ENCODE measurements at places on chromosomes 13 and 19. TPM values are rescaled to one million over a fixed set of nuclear protein-coding genes. Genes with fewer than 3 reads are reported as not detected.

The LRRC63 gene
- total RNA-seq = not detected

The PSPN gene
- total RNA-seq = 3.4 TPM

DNA sequence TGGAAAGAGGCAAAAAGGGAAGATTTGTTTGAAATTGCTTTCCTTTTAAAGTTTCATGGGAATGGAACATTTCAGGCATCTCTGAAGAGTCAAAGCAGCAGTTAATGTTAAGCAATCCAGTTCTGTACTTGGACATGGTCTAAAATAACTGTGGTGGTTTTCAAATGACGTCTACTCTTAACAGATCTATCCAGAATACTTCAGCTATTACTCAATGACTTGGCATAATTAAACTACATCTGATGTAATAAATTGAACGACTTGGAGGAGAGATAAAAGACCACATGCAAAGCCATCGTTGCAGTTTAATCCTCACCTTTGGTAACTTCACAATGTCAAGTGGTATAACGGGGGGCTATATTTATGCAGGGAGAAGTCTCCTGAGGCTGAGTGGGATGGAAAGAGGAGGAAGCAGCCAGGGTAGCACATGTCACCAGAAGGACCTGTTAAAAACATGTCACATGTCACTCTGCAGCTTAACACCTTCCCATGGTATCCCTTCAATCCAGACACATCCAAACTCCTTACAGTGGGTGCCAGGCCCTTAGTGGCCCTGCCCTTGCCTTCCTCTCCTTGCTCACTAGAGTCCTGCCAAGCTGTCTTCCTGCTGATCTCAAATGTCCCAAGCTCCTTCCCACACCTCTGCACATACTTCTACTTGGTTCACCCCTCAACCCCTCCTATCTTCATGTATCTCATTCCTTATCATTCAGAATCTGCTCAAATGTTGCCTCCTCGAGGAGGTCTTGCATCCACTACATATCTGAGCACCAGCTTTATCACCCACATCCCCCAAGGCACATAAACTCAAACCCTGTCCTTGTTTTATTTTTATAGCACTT is 327.8 kb downstream of the SUCLA2 start:
- DNase-seq = no peak

The CNN1 gene
- 0.64 TPM for total RNA-seq

The TSSK6 gene
- total RNA-seq = 4.1 TPM

DNA sequence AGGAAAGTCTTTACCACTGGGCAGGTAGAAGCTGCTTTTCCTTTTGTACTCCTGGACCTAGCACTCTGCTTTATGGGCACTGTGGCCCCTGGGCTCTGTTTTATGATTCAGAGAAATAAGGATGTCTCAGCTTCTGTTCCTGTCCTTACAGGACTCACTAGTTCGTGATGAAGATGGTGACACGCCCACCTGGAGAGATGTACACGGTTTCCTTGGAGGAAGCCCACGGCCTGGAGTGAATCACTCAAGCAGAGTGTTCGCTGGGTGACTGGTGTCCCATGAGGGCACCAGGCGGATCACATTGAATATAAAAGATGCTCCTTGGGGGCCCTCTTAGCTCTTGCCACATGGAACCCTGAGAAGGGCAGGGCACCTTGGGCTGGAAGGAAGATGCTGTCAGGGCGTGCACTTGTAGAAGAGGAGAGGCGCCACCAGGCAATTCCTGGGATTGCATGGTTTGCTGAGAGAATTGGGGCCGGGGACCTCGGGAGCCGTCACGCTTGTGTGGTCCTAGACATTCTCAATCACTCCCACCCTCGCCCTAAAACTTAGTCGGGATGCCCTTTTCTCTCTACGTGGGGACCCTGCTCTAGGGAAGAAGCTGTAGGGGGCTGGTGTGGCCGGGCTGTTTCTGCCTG is 202.6 kb downstream of the TSHZ3 start:
- DNase-seq = no peak

DNA sequence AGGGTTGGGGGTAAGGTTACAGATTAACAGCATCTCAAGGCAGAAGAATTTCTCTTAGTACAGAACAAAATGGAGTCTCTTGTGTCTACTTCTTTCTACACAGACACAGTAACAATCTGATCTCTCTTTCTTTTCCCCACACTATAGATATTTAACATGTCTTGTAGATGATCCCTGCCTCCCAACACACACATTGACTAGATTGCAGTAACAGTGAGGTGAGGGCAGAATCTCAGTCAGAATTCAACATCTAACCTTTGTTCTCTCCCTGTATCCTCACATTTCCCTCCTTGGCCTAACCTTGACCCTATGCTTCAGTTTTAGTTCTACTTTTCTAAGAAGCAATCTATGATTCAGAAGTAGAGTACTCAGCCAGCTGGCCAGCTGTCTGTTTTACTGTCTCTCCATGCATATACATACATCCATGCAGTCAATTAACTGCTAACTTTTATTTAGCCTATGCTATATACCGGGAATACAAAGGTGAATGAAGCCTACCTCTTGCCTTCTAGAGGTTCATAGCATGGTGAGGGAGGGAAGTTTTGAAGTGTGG is 18.1 kb downstream of the DNAJC15 start:
- no peak for DNase-seq

DNA sequence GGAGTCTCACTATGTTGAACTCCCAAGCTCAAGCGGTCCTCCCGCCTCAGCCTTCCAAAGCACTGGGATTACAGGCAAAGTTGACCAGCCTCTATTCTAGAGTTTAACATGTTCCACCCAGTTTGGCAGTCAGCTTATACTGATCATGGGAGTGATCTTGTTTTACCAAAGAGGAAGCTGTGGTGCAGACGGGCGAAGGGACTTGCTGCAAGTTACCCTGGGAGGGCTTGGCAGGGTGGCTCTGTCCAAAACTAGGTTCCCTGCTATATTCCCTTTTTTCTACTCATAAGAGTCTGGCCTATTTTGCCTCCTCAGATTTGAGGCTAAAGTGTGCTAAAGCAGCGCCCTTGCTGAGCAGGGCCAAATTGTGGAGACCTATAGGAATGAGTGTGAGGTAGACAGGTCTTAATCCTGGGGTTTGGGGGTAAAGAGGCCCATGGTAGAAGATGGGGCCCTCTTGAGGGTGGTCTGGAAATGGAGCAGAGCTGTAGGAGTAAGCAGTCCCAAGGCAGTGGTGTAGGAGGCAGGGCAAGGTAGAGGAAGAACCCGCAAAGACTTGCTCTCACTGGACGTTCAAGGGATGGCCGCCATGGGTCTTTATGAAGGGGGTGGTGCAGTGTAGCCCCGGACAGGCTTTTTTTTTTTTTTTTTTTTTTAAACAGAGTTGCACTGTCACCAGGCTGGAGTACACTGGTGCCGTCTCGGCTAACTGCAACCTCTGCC is 3.3 kb downstream of the RPS19 start:
- DNase-seq = no peak

- DNase-seq = no peak
Measured at GRCh38 chr13:21328836-21329477, 130.1 kb downstream of the ZDHHC20 start.

The ANKRD24 gene
- total RNA-seq = 1.7 TPM

DNA sequence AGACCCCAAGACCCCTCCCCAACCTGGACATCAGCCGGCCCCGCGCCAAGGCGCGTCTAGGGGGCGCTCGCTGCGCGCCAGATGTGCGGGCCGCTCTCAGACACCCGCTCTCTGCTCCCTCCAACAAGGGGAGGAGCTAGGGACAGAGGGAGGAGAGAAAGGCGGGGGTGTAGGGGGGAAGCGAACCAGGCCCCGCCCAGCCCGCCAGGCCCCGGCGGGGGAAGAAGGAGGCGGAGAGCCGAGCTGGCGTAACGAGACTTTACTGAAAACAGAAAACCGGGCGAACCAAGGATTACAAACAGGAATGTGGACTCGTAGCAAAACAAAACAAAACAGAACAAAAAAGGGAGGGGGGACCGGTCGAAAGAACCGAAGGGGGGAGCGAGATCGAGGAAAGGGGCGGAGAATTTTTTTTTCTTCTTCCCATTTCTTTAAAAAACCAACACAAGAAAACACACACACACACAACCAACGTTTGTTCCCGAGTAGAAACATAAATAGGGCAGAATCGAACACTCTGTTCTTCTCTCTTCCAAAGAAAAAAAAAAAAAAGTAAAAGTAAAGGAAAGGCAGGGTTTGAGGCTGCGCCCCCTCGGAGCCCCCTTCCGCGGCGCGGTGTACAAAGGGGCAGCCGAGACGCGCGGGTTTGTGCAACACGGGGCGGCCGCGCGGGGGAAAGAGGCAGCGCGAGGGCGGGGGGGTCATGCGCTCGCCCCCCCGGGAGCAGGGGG is 1.7 kb downstream of the JUND start:
- peak; percentile 83 for DNase-seq

The SYDE1 gene
- 4.9 TPM for total RNA-seq

DNA sequence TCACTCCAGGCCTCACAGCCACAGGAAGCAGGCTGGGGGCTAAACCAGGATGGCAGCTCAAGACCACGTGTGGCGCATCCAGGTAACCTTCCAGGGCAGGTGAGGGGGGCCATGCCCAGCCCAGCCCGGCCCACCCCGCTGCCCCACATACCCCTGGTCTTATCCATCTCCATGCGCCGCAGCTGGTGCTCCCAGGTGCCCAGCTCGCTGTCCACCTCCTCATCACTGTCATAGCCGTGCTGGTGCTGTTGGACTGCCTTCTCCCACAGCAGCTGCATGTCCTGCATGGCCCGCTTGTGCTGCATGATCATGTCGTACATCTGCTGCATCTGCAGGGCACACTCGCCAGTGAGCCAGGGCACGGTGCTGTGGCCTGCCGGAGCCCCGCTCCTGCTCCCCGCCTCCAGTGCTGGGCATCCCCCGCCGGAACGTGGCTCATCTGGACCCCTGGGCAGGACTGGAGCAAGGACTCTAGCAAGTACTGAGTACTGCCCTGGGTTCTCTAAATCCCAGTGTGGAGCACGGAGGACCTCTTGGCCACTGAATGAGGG is 6.0 kb upstream of the TM6SF2 start:
- no peak for DNase-seq

DNA sequence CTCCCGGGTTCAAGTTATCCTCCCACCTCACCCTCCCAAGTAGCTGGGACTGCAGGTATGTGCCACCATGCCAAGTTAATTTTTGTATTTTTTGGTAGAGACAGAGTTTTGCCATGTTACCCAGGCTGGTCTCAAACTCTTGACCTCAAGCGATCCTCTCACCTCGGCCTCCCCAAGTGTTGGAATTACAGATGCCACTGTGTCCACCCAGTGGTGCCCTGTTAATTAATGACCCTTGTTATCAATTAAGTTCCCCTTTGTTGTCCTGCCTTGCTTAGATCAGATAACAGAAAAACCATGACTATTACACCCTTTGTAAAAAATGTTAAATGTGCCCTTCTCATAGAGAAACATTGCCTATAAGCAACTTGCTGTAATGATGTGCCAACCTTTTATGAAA is 34.4 kb upstream of the IGFL1 start:
- DNase-seq = no peak

The NLRP4 gene
- total RNA-seq = 0.52 TPM

The ZNF506 gene
- total RNA-seq = 0.42 TPM

The ZNF442 gene
- total RNA-seq = not detected

The CASP14 gene
- total RNA-seq = not detected

The PSG11 gene
- not detected for total RNA-seq

The RAP2A gene
- 27.6 TPM for total RNA-seq

- DNase-seq = no peak
Measured at GRCh38 chr19:8441725-8442544, 2.8 kb upstream of the HNRNPM start.
